ENCODE measurements at places on chromosomes 5 and 9.

DNA sequence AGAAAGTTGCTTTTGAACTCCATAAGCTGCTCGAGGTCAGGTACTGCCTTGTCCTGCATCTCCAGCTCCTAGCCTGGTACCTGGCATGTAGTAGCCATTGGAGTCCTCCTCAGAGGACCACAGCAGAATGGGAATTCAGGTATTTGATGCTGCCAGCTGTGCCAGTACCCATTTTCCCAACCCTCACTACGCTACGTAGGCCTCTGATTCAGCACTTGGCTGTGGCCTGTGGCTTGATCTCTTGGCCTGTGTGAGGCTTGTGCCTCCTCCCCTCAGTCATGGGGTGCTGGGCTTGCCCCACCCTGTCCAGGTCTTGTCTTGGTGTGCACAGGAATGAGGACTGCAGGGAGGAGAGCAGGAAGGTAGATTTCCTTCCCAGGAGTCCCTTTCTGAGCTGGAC is 11.8 kb downstream of the OTULIN start:
- DNase-seq = peak; percentile 19

GRCh38 chr5:59837071-59837470 is 56.5 kb downstream of the PDE4D start:
- no peak for DNase-seq

DNA sequence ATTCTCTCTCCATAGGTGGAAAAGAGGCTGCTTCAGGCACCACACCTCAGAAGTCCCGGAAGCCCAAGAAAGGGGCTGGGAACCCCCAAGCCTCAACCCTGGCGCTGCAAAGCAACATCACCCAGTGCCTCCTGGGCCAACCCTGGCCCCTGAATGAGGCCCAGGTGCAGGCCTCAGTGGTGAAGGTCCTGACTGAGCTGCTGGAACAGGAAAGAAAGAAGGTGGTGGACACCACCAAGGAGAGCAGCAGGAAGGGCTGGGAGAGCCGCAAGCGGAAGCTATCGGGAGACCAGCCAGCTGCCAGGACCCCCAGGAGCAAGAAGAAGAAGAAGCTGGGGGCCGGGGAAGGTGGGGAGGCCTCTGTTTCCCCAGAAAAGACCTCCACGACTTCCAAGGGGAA is 16.4 kb downstream of the CD74 start:
- no peak for DNase-seq

GRCh38 chr5:143922718-143923117 is 110.8 kb downstream of the HMHB1 start:
- no peak for DNase-seq

DNA sequence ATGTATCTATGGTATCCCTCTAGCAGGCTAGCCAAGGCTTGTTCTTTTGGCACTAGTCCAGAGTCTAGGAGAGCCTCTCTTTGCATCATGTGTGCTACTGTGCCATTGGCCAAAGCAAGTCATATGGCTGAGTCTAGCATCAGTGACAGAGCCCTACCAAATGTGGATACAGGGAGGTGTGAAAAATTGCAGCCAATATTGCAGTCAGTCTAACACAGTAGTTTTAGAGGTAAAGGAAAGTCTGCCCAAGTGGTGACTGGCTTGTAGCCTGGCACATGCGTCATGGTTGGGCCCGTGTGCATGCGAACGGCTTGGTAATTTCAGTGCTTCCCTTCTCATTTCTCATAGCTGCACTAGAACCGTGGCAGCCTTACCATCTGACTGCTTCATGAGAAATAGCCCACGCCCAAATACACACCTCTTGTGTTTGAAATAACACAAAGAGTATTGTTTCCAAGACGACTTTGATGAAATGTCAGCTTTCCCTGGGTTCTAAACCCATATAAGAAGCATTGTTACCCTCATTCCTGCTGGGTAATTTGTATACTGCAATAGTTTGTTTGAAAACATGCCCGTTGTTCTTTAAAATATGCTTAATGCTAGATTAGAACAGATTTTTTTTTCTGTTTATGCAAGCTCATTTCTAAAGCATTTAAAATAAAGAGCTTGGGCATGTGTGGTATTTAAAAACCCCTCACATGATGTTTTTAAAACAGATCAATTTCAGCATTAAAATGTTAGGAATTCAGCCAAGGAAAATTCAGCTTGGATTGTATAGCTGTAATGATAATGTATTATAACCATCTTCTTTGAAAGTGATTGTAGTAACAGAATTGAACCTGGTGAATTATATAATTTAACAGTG is 113.2 kb downstream of the TLE4 start:
- DNase-seq = no peak

DNA sequence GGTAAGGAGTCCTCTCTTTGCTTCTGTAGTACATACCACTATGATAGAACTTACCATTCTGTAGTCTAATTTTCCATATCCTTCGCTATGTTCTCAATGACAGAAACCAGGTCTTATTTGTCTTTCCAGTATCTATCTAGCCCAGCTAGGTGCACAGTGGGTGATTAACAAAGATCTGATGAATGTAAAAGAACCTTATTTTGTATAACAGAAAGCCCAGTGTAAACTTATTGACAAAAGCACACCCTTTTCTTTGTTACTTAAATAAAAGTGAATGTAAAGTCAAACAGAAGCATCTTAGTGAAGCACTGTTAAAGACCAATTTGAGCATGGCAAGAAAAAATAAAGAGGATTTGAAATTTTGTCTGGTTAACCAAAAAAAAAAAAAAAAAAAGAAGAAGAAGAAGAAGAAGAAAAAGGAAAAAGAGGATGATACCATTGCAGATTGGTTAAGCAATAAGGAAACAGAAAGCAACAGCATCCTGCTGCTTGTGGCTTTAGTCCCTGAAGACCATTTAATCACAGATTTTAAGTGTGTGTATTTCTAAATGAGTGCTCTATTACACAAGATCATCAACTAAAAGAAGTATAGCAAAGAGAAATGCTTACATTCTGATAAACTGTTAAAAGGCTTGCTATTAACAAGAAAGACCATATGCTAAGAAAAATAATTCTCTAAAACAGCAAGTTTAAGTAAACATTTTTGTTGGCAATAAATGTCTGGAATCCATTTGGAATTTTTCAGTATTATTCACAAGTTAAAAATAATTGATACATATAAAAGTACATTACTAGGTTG is 21.2 kb downstream of the MEGF9 start:
- no peak for DNase-seq

DNA sequence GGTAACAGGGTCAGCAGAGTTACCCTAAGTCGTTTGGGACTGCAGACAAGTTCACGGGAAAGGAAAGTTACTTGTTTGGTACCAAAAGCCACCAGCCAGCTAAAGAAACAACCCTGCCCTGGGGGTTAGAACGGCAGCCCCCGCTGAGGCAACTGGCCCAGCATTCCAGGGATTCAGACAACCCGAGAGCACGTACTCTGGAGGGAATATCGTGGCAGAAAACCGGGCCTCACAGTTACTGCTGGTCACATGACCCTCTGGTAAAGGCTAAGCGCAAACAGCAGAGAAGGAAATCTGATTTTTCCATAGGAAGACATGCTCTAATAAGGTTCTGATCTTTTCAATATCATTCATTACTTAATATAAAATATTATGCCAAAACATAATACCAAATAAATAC is 22.5 kb upstream of the MLANA start:
- no peak for DNase-seq

GRCh38 chr9:100406962-100407361 is 20.0 kb upstream of the MSANTD3 start:
- no peak for DNase-seq

GRCh38 chr9:72704688-72705375 is 183.4 kb downstream of the TMC1 start:
- DNase-seq = no peak

DNA sequence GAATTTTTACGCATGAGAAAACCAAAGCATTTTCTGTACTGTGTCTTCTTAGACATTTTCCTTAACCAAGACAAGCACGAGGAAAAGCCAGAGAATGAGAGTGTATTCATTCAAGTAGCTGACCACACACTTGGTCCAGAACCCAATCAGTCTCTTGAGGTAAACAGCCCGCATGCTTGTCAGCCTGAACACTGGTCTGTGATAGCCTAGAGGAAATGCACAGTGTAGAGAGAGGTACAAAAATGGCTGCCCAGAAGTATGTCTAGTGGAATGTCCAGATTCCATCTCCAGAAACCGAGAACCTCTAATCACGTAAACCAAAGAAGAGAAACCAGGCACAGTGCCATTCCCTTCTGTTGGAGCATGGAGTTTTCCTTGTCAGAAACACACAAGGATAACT is 80.0 kb upstream of the SNX2 start:
- DNase-seq = no peak

DNA sequence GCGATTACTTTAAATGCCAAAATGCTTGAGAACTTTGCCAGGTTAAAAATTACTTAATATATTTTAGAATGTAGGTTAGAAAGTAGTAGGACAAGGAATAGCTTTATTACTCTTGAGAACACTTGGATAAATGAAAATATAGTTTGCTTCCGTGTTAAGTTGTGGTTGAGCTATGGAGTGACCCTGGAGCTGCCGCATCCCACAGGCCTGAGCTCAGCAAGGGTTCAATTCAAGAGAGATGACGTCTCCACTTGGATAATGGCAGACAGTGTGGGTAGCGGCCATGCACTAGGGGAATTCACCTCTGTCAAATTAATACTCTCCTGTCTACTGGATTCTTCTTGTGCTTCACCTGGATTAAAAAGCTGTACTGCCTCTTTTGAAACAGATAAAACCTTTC is 105.0 kb downstream of the GAPVD1 start:
- no peak for DNase-seq

DNA sequence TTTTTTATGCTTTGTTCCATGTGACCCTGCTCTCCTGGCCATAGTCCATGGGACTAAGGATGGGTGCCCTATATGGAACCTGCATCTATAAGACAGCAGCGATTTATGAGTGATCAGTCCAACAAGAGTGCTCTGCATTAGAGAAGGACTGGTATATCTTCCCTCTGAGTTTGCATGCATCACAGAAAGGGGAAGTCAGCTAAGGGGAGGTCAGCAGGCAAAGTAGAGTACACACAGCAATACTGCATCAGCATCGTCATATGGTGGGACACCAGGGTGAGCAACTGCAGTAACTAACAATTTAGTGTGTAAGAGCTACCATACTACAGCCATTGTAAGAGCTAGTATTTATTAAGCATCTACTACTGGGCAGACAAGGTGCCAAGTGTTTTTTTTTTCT is 311.3 kb downstream of the NDUFS4 start:
- no peak for DNase-seq

DNA sequence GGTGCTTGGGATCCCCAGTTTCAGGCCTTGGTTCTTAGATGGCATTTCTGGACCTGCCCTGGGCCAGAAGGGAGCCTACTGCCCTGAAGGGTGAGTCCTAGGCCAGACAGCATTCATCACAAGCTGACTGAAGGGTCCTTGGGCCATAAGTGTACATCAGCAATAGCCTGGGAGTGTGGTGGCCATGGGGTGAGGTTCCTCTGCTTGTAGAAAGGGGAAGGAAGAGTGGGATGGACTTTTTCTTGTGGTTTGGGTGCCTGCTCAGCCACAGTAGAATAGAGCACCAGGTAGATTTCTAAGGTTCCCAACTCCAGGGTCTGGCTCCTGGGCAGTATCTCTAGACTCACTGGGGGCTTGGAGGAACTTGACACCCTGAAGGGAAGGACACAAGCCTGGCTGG is 95.2 kb upstream of the PHF24 start:
- no peak for DNase-seq

- DNase-seq = no peak
Measured at GRCh38 chr5:175471628-175472027, 6.7 kb upstream of the SFXN1 start.

DNA sequence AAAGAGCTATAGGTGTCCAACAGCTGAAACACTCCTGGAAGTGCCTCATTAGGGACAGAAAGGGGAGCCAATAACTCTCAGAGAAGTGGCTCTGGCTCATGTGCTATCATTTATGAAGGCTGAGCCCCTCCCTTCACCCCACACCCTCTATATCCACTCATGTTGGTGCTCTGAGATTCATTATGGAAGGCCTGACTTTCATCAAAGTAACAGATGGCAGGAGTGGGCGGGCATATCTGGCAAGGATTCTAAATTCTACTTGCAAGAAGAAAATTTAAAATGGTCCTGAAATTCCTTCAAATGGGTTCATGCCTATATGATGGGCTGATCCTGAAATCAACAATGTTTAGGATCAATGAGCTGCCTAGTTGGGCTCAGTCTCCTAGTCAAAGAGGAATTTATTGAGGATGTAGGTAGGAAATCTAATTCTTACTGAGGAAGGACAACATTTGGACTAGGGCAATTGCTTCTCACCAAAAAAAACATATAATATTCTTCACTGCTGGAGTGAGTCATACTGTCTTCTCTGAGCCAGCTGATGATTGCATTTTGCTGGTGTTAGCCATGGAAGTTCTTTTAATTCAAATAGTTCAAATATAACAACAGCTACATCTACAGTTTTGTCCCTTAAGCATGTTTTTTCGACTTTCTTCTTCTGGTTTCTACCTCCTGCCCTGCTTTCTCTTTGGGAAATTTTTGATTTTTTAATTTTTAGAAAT is 23.5 kb downstream of the NMRK1 start:
- DNase-seq = no peak

GRCh38 chr5:1648806-1649205 is 125.0 kb upstream of the LPCAT1 start:
- no peak for DNase-seq

DNA sequence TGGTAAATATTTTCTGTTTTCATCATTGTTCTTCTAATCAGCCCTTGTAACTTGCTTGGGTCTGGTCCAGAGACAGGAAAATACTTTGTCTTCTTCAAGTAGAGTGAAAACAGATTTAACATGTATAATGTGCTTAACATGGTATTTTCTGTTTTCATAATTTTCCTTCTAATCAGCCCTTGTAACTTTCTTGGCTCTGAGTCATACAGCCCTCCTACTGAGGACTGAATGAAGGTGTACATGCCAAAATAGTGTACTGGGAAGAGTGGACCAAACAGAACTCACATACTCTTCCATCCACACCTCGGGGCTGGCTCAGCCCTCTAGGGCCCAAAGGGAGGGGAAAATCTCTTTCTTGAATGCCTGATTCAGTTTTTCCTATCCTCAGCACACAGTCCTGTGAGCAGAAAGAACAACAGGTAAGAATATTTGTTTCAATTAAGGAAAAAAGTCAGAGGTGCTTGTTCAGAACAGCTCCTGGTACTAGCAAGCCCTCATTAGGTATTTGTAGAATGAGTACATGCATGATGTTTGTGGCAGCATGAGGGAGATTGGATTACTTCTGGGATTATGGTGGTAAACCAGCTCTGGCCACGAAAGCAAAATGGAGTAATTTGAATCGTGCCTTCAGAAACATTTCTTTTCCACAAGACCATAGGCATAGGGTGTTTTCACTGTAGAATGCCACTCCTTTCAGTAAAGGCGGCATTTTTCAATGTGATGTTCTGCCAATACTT is 24.2 kb upstream of the MACIR start:
- no peak for DNase-seq

- no peak for DNase-seq
Measured at GRCh38 chr5:12910641-12911040, 1006.4 kb upstream of the CTNND2 start.
